Right hindlimb (tissue), 1 donor: ENCODE measurements at places on chromosomes 7 and 10.
A peak's percentile ranks its signal among the peaks of the same experiment; 100 is the strongest.

DNA sequence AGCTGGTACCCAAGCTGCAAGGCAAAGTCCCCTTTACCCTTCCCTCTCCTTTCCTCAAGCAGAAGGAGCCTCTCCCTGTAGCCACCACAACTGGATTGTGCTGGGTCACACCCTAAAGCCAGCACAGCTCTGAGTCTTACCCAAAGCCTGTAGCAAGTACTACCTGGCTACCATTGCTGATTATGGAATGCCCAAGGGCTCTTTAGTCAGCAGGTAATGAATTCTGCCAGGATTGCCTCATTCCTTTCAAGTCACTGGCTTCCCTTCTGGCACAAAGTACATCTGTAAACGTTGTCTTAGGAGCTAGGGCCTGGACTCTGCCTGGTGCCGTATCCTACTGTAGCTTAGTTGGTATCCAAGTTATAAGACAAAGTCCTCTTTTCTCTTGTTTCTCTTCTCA lies 52.0 kb downstream of the FAS start:
- no peak for DNase-seq

DNA sequence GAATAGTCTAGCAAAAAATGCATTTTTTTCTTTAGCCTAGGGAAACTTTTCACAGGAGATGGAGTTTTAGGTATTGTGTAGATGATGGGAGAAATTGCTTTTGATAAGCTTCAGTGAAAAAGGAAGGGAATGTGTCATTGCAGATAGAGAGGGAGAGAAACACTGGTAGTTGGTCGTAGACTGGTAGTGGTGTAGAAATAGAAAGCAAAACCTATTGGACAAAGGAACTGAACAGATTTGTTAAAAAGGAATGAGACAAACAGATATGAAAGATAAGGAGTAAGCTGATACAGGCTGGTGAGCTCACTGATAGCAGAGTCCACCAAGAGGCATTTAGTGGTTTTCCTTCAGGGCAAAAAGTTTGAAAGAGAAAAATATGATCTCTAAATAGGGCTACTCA lies 94.3 kb downstream of the ZEB1 start:
- no peak for DNase-seq

GRCh38 chr10:132040046-132040445 lies 25.7 kb upstream of the JAKMIP3 start:
- no peak for DNase-seq

- no peak for DNase-seq
These were observed 35.2 kb downstream of the CCAR1 start for GRCh38 chr10:68756246-68756645.

- DNase-seq, result peak; percentile 24
These were observed 6.0 kb upstream of the ZNRF2 start for GRCh38 chr7:30278376-30278775.

DNA sequence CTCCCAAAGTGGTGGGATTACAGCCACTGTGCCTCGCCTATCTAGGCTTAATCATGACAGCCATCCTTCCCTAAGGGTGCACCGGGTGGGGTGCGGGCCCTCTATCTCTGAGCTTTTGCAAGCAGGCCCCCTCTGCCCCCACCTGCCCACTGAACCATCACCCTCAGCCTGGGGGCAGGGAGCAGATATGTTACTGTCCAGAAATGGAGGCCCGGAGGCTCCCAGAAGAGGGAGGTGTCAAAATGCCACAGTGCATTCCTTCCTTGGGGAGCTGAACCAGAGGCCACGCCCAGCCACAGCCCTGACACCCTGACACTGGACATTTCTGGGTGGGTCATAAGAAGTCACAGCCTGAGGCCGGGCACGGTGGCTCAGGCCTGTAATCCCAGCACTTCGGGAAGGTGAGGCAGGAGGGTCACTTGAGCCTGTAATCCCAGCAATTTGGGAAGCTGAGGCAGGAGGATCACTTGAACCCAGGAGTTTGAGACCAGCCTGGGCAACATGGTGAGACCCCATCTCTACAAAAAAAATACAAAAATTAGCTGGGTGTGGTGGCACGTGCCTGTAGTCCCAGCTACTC lies 129.8 kb upstream of the TNRC18 start:
- DNase-seq, result no peak

DNA sequence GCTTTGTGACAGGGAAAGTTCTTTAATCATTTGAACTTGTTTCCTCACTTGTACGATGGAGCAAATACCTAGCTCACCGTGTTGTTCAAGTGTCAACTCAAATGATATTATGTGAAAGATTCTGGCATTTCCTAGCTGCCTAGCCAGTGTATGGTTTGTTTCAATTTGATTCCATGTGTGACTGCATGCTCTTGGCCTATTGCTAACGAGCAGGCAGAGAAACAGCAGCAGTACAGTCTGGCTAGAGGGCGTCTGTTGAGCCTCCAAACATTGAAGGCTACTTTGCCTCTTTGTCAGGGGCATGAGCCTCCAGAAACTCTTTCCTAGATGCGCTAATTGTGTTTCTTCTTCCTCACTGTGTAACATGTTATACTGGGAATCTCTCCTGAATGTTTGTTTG lies 417.4 kb downstream of the EXOC4 start:
- no peak for DNase-seq

DNA sequence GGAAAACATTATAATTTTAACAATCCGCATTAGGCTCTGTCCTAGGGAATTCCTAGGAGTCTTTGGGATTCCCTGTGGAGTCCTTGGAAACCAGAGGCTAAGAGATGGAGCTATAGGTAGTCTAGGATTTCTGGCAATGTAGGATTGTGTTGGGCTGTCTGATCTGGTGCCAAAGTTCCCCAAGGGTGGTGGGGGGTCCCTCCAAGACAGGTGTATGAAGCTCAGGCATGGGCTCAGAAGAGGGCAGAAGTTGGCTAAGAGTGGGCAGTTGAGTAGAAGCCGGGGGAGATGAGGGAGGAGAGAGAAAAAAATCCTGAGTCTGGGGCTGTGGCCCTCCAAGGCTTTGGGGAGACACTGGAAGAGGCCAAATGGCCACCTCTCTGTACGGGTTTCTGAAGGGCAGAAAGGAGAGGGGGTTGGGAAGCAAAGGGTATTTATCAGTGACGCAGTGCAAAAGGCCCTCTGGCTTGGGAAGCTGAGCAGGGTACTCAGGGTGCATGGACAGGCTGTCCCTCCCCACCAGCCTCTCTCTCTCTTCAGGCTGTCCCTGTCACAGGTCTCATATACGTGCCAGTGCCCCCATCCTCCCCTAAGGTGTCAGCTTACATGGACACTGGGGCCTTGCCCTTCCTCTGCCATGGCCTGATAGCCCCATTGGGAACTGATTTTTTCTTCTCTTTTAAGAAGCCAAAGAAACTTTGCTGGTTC lies 929 bp downstream of the HOXA6 start:
- DNase-seq, result peak; percentile 19

- DNase-seq, result no peak
These were observed 58.9 kb upstream of the WAPL start for GRCh38 chr10:86580521-86580891.

- DNase-seq, result no peak
These were observed 945.9 kb downstream of the GRID1 start for GRCh38 chr10:85420501-85421191.

DNA sequence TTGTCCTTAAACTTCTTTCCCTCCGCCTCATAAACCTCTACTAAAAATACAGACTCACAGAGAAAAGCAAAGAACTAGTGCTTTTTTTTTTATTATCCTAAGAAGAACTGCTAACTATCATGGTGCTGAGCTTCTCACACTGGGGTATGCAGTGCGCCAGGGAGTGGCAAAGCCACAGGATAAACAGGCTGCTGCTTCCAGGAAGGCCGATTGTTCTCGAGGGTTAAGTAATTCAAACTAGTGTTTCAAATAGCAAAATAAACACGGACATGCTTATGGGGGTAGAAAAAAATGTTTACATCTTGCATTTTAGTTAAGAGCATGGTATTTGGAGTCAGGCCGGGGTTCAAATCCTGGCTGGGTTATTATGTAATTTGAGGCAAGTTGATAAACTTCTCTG lies 157.0 kb downstream of the TAX1BP1 start:
- DNase-seq, result no peak

DNA sequence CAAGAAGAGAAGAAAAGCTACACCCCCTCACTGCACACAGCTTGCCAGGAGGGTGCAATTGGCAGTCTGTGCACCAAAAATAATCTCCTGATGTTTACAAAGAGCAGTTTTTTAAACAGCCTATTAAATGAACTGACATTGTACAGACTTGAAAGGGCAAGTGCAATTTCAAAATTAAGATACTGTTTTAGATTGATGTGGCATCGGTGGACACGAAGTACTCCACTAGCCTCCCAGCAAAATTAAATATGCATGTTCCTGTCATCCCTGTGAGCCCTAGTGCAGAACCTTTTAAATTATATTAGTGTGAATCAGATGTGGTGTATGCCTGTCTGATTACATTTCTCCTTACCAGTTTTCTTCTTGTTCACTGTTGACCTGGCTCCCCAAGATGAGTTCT lies 87.9 kb downstream of the WIPF3 start:
- DNase-seq, result no peak

DNA sequence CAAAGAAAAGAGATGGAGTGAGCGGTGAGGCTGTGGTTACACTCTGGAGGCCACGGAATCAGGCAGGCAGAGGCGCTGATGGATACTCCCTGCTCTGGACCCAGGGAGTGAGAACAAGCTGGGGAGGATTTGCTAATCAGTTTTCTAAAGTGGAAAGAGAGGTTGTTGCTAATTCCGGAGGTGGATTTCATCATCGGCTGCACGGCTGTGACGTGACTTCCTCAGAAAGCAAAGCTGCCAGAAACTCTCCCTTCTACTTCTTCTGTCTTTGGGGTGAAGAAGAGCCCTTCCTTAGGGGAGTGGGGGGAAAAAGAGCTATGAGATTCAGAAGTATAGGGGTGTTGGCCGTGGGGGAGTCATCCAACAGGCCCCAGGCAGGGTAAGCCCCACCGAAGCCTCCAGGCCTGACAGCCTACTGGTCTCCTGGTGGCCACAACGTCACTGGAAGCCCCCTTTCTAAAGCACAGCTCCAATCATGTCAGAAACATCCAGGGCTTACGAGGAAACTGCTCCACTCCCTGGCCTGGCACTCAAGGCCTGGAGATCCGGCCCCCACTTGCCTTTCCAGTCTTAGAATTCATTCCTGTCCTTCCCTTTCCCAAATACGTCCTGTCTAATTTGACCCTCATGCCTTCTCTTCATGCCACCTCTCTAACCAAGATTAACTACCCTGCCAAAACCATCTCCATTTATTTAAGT lies 114.5 kb downstream of the HIP1 start:
- DNase-seq, result no peak

DNA sequence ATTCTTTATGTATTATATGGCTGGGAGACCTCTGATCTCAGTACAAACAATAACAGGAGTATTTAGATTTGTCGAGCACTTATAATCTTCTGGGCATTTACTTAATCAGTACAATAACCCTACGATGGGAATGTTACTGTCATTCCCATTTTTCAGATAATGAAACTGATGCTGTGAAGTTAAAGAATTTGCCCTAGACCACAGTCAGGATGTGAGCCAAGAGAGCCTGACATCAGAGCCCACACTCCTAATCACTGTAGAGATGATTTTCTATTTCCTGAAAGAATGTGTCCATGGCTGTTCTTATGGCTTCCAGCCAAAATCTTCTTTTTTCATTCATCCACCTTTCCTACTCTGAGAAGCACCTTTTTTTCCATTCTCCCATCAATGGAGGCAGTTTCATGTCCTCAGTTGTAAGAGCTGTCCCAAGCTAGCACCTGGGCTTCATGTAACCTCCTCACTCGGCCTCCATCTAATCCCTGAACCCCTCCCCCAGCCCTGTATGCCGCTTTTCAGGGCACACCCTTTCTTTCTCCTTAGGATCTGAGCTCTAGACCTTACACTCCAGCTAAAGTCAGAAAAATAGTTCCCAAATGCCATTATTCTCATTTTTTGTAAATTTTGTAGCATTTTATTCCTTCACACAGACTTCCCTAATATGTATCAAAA lies 12.2 kb upstream of the CAV1 start:
- no peak for DNase-seq

GRCh38 chr10:1217661-1218060 lies 161.5 kb downstream of the WDR37 start:
- no peak for DNase-seq

GRCh38 chr10:57262892-57263291 lies 901.8 kb upstream of the ZWINT start:
- no peak for DNase-seq

- DNase-seq, result no peak
These were observed 3.0 kb upstream of the FGF8 start for GRCh38 chr10:101778781-101779543.

- no peak for DNase-seq
These were observed 23.4 kb downstream of the ACSM6 start for GRCh38 chr10:95217476-95217875.

DNA sequence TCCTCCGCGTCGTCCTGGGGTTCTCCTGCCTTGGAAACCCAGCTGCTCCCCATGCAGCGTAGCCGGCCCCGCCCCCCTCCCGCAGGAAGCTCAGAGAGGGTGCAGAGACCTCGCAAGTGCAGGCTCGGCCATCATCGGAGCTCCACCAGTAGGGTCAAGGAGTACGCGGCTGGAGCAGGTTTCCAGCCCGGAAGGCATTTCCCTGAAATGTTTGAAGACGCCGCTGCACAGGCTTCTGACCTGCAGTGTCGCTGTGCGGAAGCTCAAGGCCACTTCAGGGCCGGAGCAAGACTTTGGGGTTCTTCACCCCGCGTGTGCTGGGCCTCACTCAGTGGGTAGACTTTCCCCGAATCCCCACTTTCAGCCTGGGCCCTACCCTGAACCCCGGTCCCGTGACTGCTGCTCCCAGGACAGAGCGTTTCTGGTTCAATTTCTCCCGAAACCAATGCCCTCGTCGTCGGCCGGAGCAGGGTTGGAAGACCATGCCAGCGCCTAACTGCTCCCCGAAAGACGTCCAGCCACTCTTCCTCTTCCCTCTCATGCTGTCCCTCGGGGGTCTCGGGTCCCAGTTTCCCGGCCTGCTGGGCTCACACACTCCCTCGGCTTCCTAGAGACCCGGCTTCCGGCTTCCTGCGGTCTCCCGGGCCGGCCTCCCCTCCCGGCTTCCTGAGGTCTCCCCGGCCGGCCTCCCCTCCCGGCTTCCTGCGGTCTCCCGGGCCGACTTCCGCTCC lies 52.1 kb downstream of the INSIG1 start:
- no peak for DNase-seq

- DNase-seq, result peak; percentile 77
These were observed 116.5 kb downstream of the ZMIZ1 start for GRCh38 chr10:79185067-79185774.

DNA sequence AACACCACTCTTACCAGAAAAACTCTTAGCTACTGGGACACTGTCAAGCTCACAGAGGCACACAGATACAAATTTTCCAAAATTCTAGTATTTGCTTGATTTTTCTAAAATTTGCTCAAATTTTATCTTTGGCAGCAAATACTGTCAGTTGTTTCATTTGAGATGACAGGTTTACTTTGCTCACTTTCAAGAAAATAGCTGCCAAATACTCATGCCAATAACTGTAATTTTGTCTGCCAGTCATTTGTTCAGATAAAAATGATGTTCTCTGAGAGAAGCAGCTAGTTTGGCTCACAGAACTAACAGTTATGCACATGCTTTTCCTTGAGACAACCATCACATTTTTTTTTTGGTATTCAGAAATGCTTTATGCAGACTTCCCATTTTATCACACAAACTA lies 82.8 kb downstream of the LRRC18 start:
- DNase-seq, result no peak
